ENCODE measurements at places on chromosomes 11 and 22.

DNA sequence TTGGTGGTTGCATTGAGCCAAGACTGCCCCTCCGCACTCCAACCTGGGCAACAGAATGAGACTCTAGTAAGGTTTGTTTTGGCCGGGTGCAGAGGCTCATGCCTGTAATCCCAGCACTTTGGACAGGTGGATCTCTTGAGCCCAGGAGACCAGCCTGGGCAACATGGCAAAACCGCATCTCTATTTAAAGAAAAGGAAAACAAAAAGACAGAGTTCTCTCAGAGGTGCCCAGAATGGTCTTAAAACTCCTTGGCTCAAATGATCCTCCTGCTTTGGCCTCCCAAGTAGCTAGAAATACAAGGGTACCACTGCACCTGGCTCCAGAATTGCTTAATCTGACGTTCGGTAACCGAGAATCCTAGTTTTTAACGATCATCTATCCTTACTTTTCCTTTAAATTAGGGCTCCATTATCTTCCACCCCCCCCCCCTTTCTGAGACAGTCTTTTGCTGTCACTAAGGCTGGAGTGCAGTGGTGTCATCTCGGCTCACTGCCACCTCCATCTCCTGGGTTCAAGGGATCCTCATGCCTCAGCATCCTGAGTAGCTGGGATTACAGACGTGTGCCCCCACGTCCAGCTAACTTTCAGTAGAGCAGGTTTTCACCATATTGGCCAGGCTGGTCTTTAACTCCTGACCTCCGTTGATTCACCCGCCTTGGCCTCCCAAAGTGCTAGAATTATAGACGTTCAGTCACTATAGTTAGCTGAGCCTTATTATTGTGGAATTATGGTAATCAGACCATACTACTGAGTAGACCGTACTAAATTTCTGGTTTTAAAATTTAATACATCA lies 1.7 kb downstream of the RPS25 start:
- no peak for DNase-seq

DNA sequence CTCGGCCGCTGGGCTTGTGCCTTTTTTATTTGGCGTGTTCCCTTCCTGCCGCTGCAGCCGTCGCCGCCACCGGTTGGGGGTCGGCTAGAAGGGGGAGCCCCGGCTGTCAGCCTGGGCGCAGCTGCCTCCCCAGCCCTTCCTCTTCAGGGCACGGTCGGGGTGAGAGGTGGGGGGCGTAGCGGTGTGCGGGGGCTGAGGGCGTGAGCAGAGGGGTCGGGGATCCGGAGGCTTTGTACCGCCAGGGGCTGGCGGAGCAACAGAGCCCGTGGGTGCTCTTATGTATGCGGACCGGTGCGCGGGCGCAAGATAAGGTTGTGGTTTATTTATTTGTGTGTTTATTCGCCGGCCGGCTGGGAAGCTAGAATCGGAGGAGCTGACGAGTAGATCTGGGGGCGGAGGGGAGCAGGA lies 477 bp downstream of the ZBTB16 start:
- DNase-seq: no peak

DNA sequence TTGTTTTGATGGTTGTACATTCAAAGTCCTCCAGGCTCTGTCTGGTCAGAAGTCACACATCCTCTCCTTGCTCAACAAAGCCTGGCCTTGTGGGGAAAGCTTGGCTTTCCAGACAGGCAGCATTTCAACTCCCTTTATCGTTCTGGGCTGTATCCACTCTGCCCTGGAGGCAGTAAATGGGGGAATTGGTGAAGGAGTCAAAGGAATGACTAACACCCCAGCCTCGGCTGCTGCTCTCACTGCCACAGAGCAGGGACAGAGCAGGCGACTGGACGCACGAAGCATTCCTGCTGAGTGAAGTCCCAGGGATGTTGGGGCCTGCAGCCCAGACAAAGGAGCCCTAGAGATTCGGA lies 52.8 kb downstream of the WNT11 start:
- DNase-seq: no peak

DNA sequence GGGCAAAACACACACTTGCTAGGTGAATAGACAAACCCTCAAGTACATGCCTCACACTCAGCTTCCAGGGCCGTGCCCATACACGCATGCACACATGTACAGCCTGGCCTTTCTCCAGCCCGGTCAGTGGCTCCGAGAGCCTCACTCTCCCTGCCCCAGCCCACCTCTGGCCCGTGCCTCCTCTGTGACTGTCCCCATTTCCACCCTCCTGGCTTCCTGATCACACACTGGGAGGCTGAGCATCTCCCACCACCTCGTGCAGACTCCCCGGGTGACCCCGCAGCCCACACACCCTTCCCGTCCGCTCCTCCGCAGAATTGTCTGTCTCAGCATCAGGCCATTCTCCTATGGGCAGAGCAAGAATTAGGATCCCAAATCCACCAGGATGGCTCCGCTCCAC lies 634.1 kb downstream of the TBC1D22A start:
- no peak for DNase-seq

DNA sequence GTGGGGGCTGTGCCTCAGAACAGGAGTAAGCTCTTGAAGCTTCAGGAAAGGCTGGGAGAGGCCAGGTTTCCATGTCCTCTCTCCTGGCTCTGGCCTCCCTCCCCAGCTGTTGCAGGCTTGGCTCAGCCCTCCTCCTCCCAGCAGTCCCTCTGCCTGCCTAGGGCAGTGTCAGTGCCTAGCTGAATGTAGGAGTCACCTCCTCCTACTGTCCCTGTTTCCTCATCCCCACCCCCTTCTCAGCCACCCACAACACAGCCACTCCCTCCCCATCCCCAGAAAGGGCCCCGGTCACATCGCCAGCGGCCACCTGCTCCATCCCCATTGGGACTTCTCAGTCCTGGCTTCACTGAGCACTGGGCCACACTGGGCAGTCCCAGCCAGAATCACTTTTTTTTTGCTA lies 2.9 kb upstream of the FBLN1 start:
- DNase-seq: no peak

- no peak for DNase-seq
These were observed 1.4 kb downstream of the PI4KA start for GRCh38 chr22:20857247-20857643.

GRCh38 chr11:66338276-66339161 lies 2.3 kb upstream of the RIN1 start:
- DNase-seq: no peak

GRCh38 chr22:48760481-48761390 lies 1066.9 kb downstream of the BRD1 start:
- DNase-seq: no peak

- no peak for DNase-seq
These were observed 87.9 kb downstream of the BCR start for GRCh38 chr22:23268139-23268712.

DNA sequence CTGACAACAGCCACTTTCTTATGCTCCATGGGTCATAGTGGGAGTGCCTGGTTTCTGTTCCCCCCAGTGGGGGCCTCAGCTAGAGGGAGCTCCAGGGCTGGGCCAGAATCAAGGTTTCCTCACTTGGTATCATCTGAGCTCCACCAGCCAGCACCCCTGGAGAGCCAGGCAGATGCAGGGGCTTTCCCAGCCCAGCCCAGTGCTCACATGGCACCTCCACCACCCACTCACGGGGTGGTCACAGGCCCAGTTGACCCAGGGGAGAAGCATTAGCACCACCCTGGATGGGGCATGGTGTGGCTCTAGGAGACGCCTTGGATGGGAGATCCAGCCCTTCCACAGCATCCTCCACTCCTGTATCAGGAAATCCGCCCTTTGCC lies 24.1 kb upstream of the WNT7B start:
- DNase-seq: no peak

DNA sequence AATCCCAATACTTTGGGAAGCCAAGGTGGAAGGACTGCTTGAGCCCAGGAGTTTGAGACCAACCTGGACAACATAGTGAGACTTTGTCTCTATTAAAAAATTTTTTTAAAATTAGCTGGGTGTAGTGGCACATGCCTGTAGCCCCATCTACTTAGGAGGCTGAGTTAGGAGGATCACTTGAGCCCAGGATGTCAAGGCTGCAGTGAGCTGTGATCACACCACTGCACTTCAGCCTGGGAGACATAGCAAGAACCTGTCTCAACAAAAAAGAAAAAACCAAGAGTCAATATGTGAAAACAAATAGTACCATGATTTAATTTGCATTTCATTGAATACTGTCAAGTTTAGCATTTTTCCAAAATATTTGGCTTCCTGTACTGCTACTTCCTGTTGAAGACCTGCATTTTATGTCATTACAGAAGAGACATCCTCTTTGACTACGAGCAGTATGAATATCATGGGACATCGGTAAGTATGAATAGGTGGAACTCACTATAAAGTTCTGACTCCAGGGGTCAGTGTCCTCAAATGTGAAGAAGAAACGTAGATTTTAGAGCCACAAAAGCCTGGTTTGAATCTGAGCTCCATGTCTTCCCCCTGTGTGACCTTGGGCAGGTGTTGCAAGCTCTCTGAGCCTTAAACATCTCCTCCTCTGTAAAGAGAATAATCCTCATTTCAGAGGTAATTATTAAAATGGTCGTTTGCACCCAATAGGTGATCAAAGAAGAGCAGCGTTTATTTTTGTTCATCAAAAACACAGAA lies 16.0 kb downstream of the CDC45 start:
- DNase-seq: no peak

DNA sequence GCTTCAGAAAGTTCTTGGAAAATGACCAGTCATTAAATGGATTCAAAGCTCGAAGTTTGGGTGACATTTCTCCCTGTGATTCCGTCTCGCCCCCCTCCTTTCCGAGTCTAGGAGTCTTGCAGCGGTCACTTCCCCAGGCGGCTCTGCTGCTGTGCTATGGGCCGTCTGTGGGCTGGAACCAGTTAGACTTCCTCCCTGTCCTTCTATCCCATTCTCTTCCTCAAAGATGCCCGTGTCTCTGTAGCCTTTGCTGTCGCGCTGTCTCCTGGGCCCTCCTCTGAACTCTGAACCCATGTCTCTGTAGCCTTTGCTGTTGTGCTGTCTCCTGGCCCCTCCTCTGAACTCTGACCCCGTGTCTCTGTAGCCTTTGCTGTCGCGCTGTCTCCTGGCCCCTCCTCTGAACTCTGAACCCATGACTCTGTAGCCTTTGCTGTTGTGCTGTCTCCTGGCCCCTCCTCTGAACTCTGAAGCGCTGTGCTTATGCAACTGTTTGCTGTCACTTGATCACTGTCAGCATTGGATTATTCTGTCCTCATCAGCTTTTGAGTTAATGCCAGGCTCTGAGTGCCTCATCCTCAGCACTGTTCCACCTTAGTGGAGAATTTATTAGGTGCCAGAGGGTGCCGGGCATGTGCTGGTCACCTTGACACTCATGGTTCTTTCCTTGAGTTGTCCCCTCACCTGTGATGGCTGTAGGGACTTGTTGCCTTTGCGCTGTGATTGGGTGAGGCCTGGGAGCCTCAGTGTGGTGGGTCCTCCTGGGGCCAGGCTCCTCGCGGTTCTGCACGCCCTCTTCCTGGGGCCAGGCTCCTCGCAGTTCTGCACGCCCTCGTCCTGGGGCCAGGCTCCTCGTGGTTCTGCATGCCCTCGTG lies 173.3 kb downstream of the TBC1D22A start:
- no peak for DNase-seq

DNA sequence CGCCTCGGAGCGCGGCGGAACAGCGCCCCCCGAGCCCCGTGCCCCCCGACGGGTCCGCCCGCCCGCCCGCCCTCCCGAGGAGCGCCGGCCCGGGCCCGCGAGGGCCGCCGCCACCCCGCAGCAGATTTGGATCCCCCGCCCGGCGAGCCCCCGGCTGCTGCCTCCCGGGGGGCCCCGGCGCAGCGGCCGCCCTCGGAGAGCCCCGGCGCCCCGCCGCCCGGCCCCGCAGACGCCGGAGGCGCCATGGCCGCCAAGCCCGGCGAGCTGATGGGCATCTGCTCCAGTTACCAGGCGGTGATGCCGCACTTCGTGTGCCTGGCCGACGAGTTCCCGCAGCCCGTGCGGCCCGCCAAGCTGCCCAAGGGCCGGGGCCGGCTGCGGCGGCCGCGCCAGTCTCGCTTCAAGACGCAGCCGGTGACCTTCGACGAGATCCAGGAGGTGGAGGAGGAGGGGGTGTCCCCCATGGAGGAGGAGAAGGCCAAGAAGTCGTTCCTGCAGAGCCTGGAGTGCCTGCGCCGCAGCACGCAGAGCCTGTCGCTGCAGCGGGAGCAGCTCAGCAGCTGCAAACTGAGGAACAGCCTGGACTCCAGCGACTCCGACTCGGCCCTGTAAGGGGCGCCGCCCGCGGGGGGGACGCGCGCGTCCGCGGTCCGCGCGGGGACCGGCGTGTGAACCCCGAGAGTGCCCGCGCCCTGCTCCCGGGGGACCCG lies 380 bp downstream of the C11orf96 start:
- no peak for DNase-seq

- DNase-seq: no peak
These were observed 103.1 kb downstream of the TEAD1 start for GRCh38 chr11:12777208-12777874.

GRCh38 chr11:100066399-100066798 lies 620.7 kb upstream of the ARHGAP42 start:
- no peak for DNase-seq

- DNase-seq: no peak
These were observed 436.2 kb downstream of the BUD13 start for GRCh38 chr11:116336540-116336939.

- no peak for DNase-seq
These were observed 46.9 kb upstream of the PRSS23 start for GRCh38 chr11:86753459-86753858.

GRCh38 chr11:69161117-69161407 lies 5.3 kb downstream of the SMIM38 start:
- DNase-seq: no peak

GRCh38 chr22:26860301-26860700 lies 202.9 kb downstream of the MIAT start:
- no peak for DNase-seq

DNA sequence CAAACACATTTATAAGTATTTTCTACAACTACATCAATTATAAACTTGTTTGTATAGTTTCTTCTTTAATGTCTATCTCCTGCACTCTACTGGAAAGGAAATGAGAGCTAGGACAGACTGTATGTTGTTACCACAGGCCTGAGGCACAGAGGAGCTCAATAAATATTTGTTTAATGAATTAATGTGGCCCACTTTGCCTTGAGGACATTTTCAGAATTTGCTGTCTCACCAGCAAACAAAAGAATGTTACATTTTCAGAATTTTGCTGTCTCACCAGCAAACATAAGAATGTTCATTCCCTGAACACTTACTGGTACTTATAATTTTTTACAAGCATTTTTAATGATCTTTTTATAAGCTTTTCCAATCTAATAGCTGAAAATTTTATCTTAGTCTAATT lies 41.9 kb upstream of the WNT7B start:
- DNase-seq: no peak

- DNase-seq: no peak
These were observed 36.6 kb downstream of the RPS6KA4 start for GRCh38 chr11:64395545-64396078.

GRCh38 chr11:43983221-43983810 lies 40.9 kb downstream of the C11orf96 start:
- no peak for DNase-seq

DNA sequence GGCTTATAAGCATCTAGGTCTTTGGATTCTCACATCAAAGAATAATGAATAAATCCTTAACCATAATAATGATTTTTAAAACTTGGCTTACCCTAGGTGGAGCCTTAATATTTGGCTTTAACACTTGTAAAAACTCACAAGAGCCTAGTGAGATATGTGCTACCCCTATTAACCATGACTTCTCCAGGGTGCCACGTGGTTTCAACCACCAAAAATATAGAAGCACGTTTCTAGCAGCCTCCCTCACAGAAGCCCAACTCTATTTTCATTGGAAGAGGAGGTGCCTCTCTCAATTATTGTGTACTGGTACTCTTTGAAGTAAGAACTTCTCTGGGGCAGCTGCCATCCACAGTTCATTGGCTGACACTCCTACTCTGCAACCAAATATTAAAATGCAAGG lies 46.5 kb upstream of the GDPD4 start:
- no peak for DNase-seq

- DNase-seq: no peak
These were observed 20.1 kb downstream of the ELP4 start for GRCh38 chr11:31529701-31530100.
